ENCODE measurements at places on chromosomes 6 and 20.

GRCh38 chr6:151239603-151240035 lies at the start of gene AKAP12:
Gene AKAP12 (plus strand): TSS chr6:151239967. CDS start chr6:151240563, 596 bp downstream.
- DNase-seq, result no peak

DNA sequence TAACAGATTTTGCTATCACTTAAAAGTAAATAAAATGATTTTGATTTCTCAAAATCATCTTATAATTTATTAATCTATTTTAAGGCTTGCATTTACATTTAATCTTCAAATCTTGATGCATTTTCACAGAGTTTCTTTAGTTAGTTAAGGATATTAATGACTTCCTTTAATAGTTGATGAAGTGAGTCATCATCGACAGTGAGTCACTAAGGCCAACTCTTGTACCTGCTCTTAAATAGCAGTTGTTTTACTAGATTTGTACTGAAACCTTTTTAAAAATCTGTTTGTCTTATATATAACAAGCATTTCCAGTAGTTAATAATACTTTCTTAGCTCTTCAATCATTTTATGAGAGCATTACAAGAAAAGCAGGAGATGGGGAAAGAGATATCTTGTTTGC lies 191.7 kb downstream of the ESR1 start:
- DNase-seq, result no peak

DNA sequence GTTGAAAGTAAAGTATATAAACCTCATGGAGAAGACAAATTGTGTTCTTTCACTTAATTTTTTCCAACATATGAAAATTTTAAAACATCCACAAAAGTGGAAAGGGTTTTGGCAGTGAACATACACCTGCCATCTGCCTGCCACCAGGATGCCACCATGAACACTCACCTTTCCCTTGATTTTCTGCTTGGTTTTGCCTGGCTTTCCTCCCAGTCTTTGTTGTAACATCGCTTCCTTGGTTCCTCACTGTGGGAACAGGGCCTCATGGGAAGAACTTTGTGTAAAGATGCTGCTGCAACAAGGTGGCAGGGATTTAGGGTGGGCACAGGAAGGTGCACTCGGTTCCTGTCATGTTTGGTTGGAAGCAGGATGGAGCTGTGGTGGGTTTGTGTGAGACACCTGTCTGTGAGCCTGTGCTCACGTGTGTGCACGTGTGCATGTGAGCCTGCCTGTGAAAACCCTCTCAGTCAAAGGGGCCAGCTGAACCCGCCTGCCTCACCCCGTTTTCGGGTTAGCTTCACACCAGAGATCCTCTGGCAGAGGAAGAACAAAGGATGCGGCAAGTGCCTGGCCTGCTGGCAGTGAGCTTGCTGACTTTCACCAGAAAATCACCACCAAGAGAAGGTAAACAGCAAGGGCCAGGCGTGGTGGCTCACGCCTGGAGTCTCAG lies 11.0 kb upstream of the RBM38 start:
- DNase-seq, result no peak

- DNase-seq, result peak; percentile 67
These were observed 10.2 kb downstream of the RPRD1B start for GRCh38 chr20:38043512-38044300.

GRCh38 chr6:16493802-16494201 lies 255.4 kb downstream of the GMPR start:
- DNase-seq, result no peak

DNA sequence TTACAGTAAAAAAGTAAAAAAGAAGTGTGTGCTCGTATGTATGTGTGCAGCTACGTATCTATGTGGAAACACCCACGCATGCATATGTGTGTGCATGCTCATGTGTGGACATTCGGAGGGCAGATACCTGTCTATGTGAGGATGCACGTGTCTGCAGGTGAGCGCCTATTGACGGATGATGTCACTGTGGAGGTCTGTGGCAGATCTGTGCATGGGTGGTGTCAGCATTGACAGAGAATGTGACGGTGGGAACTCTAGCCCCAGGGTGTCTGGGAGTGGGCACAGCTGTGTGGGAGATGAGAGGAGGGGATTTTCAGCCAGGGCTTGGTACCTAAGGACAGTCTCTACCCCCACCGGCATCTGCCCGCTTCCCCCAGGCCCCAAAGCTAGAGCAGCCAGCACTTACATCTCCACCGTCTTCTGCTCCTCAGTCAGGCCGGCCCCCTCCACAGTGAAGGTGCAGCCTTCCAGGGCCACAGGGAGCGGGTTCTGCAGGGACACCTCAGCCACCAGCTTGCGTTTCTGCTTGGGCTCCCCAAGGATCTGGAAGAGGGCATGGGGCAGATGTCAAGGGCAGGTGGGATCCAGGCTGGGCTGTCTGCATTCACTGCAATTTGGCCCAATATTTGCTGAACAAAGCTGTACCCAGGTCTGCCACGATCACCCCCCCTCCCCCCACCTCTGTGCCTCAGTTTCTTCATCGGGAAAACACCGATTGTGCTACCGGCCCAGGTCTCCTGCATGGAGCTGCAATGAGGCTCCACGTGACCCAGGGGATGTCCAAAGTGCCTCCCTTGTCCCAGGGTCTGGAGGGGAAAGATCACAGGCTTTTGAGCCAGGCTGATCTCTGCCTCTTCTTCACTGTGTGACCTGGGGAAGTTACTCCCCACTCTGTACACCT lies 34.1 kb downstream of the TGM2 start:
- no peak for DNase-seq

GRCh38 chr6:20826378-20826777 lies 292.1 kb downstream of the CDKAL1 start:
- no peak for DNase-seq

DNA sequence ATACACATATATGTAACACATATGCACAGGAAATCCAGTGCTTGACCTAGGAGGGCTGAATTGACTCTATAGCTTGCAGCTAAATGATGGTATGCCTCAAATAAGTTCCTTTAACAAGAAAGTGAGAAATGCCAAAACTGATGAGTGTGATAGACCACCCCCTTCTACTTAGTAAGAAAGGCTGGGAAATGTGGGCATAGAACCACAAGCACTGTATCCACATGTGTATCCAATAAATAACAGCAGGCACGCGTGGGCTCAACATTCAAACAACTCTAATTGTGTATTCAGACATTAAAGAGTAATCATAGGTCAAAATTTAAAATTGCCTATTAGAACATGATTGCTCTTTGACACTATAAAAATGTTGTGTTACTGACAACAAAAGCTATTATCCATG lies 54.1 kb downstream of the FAM83B start:
- DNase-seq, result no peak

DNA sequence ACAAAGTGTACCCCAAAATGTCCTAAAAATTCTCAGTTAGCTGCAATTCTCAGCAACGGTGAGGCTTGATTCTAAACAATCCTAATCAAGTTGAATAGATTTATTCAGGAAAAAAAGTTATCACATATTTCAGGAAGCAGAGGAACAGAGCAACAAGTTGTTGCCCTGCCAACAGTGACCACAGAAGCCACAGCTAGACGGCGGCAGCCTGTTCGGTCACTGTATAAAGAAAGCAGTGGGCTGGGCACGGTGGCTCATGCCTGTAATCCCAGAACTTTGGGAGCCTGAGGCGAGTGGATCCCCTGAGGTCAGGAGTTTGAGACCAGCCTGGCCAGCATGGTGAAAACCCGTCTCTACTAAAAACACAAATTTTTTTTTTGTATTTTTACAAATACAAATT lies 171.2 kb upstream of the BMP5 start:
- DNase-seq, result no peak

- no peak for DNase-seq
These were observed 44.1 kb downstream of the RALY start for GRCh38 chr20:34037767-34038166.
